ENCODE measurements at places on chromosomes 7 and 10. TPM values are rescaled to one million over a fixed set of nuclear protein-coding genes. Genes with fewer than 3 reads are reported as not detected.
A peak's percentile ranks its signal among the peaks of the same experiment; 100 is the strongest.

Gene ANKMY2
- total RNA-seq: 25.1 TPM

Gene SNX8
- total RNA-seq: 23.7 TPM

Gene AKR1D1
- not detected for total RNA-seq

Gene LAMB1
- 198 TPM for total RNA-seq

Gene PLEKHS1
- 25.7 TPM for total RNA-seq

Gene ADRA2A
- 7.2 TPM for total RNA-seq

Gene VAX1
- not detected for total RNA-seq

Gene CAPZA2
- 208 TPM for total RNA-seq

Gene SCART1
- total RNA-seq: 5.3 TPM

Gene GRM3
- not detected for total RNA-seq

Gene DLX6
- not detected for total RNA-seq

GRCh38 chr7:149626972-149627371 lies 129.4 kb upstream of the ZNF746 start:
- DNase-seq: no peak

DNA sequence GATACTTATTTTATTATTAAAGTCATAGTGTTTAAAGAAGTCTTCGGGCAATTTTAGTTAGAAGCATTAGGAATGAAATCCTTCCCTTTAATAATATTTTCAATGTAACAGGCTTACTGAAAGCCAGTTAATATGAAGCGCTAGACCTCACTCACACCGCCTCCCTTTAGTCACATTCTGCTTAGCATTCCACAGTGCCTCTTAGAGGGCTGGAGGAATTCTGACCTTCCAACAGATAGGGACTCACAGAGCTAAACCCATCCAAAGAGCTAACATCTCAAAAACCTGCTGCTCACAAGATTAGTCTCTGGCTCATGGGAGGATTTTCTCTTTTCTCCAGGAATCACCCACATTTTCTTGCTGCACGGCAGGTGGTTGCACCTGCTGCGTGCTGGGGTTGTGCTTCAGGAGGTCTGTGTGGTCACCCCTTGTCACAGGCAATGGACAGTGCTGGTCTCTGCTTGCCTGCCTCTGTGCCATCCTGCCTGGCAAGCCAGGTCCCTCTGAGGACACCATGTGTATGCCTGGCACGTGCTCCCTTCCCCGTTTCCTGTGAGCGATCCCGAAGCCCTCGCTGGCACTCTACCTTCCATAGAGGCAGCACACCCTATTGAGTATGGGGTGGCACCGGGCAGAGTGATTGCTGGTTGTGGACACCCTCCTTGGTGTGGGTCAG lies 91.8 kb downstream of the KLF6 start:
- no peak for DNase-seq

GRCh38 chr7:102873470-102874165 lies 39.2 kb upstream of the LRRC17 start:
- DNase-seq: no peak

- no peak for DNase-seq
Observed at GRCh38 chr7:159046300-159046699, 98.4 kb downstream of the VIPR2 start.

GRCh38 chr7:1557006-1557405 lies 1.0 kb upstream of the TMEM184A start:
- DNase-seq: no peak

- DNase-seq: no peak
Observed at GRCh38 chr7:102085218-102085772, 201.4 kb upstream of the SH2B2 start.

- no peak for DNase-seq
Observed at GRCh38 chr7:27885652-27886051, 145.7 kb downstream of the TAX1BP1 start.

GRCh38 chr7:141609576-141609975 lies 58.4 kb downstream of the AGK start:
- DNase-seq: no peak

DNA sequence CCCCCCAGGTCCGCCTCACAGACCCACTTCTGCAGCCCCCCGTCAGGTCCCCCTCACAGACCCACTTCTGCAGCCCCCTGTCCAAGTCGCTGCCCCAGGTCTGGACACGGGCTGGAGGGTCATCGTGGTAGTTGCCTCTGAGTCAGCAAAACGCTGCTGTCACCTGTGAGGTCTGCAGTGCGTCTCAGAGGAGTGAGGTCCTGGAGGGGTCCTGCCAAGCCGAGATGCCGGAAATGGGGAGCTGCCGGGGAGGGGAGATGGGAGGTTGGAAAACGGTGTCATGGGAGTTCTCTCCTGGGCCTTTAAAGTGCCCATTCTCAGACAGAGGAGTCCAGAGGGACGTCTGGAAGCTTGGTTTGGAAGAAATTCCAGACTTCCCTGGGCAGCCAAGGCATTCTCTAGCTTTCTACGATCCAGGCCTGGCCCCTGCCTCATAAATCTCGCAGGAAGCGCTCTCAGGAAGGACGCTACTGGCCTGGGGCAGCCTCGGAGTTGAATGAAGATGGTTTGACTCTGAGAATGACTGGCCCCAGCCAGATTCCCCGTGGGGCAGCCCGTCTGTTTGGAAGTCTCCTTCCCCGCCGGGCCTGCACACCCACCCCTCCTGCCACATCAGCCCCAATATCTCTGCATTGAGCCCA lies 38.7 kb downstream of the CALML3 start:
- DNase-seq: peak; percentile 43

- DNase-seq: no peak
Observed at GRCh38 chr10:51685768-51686167, 13.6 kb downstream of the CSTF2T start.

DNA sequence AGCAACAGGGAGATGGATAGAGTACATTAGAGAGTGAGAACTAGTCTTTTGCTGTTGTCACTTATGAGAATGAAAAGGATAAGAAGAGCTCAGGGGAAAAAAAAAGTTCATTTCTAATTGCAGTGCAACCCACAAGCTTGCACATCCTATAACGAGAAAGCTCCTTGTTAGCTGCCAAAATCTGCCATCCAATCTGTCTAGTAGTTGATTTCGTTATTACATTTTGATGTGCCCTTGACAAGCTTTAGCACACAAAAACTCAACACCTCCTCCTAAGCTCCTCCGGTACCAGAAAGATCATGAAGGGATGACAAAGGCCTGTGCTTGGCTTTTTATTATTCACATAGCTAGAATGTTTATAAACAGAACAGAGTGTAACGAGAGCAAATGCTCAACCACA lies 519.4 kb downstream of the SUGCT start:
- DNase-seq: no peak

- no peak for DNase-seq
Observed at GRCh38 chr10:68212721-68213352, 19.1 kb downstream of the ATOH7 start.

DNA sequence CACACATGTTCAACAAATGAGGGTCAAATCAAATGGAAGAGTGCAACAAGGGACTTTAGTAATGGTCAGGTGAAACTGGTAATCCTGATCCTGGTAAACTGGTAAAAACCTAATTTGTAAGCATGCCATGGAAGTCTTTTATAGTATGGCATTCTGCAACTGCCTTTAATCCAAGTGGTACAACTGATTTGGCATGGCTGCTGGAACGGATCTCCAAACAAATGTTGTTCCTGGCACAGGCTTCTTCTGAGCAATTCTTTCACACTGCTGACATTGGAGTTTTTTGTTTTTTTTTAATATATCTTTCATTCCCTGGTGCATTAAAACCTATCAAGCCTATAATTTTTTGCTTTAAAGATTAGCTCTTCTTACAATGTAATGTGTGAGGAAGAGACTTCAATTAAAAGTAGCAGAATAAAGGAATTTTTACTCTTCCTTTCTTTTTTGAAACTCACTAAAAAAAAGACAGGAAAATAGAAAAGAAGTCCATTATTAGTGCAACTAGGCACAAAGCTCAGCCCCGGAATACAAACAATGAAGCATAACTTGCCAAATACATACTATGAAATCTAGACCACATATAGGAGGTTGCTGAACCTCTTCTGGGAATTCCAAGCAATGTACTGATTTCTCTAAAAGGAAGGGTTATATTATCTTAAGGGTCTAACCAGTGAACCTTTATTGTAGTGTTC lies 79.3 kb upstream of the OIT3 start:
- DNase-seq: no peak

GRCh38 chr7:65448816-65449504 lies 75.3 kb downstream of the ZNF92 start:
- DNase-seq: no peak

- no peak for DNase-seq
Observed at GRCh38 chr7:122919643-122920181, 33.5 kb upstream of the CADPS2 start.

DNA sequence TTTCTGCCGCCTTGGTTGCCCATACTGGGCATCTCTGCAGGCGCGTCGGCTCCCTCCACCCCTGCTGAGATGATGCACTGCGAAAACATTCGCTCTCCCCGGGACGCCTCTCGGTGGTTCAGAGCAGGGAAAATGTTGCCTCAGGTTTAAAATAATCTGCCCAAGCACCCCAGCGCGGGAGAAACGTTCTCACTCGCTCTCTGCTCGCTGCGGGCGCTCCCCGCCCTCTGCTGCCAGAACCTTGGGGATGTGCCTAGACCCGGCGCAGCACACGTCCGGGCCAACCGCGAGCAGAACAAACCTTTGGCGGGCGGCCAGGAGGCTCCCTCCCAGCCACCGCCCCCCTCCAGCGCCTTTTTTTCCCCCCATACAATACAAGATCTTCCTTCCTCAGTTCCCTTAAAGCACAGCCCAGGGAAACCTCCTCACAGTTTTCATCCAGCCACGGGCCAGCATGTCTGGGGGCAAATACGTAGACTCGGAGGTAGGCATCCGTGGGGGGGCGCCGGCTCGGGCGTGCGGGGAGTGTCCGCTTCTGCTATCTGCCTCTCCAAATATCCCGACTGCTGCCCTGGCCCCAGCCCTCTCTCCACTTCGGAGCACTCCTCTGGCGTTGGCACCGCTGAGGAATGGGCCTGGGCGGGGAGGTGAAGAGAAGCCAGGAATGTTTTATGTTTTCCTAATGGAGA lies at the start of gene CAV1:
Gene CAV1, plus strand, starts transcription at position 428 of the 689 bp plus-strand sequence. Its CDS starts 27 bp downstream, at position 455.
- DNase-seq: peak; percentile 86

DNA sequence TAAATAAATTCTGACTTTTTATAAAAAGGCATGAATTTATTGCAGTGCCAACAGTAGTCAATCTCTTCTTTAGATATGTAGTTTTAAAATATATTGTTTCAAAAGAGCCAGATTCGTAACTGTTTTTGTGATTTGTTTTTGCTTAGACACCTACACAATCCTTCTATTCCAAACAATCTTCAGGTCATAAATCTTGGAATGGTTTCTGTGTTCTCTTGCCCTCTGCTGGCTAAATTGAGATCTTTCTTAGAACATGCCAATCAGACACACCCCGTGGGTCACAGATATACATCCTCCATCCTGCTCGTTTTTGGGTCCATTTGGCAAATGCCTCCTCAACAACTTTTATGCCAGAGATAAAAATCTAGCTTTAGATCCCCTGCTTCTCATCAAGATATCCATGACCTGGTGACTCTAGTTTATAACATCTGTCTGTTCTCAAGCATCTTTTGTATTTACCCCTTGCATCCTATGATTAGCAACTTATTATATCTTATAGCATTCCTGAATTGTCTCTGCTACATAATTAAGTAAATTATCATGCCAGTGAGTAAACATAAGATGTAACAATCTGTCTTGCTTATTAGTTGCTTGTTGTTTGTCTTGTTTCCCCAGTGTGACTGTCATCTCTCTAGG lies 35.3 kb upstream of the IFRD1 start:
- no peak for DNase-seq

DNA sequence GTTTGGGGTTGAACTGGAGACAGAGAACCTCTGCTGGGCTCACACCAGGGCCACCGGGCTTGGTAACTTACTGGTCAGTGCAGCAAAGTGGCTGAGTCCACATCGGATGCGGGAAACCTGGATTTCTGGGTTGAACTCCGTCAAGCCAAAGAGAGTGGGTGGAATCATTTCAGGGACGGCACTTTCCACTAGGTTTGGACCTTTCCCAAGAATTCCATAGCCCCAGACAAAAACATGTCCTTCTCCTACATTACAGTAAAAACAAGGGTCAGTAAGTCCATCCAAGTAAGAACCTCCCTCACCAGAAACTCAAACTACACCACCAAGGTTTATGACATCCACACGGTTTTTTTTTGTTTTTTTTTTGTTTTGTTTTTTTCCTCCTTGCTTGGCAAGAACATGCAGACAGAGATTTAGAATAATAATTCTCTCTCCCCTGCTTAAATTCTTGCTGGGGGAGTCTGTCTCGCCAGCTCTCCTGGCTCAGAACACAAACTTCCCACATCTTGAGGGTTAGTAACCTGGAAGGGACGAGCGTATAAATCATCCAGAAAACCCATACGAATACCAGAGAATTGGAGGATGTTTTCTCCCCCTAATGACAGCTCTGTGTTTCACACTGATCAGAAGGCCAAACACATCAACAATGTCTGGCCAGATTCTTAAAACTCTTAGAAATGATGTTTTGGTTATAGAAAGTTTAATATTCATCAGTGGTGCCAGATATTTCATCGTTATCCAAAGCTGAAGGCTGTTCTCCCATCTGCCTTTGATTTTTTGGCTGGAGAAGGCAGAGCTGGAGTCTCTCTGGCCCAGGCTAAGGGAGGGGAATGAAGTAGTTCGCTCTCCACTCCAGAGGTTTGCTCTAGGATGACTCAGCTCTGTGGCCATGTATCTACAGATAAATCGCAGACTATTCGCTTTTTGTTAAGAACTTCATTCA lies 17.5 kb downstream of the RCC1L start:
- DNase-seq: no peak

DNA sequence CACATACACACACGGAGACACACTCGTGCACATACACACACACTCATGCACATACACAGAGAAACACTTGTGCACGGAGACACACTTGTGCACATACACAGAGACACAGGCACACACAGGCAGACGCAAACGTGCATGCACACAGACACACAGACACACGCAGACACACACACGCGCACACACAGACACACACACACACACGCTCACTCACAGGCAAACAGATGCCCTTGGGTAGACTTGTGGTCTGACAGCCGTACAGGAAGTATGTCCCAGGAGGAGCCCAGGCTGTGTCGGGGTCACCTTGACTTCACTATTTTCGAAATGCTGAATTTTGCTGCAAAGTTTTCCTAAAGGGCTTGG lies 538.0 kb downstream of the DNAJB6 start:
- no peak for DNase-seq

DNA sequence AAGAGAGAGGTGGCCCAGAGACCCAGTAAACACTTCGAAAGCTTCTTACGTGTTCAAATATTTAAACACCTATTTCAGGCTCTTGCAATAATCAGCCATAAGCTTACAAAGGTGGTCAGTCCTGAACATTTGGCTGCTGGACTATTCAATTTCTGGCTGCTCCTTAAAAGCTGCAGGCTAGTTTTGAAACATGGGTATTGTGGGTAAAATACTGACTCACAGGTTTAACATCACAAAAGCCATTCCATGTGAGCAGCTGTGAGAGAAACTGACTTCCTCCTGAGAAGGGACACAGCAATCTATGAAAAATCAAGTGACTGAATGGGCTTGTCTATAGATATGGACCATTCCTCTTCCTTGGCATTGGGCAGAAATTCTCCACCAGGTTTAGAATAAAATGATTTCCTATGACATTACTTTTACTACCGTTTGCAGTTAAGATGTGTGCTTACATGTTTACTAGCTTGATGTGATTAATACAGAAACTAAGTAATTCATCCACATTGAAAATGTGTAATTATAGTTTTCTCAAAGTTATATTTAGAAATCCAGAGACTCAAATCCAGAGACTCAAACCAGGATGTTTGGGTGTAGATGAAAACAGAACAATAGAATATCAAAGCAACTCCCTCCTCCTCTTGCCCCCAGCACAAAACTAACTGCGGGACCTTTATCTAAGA lies 252.3 kb downstream of the GATA3 start:
- DNase-seq: no peak

All from ureter (tissue), 1 donor.